Stimulated activated CD4-positive, alpha-beta T cell treated with anti-CD3 and anti-CD28 coated beads, Interleukin-4, amount 100 ng/mL, for 24 hours (primary cell): ENCODE measurements at places on chromosomes 3 and 15.

GRCh38 chr3:24513463-24513862 lies 18.8 kb upstream of the THRB start:
- no peak for DNase-seq

DNA sequence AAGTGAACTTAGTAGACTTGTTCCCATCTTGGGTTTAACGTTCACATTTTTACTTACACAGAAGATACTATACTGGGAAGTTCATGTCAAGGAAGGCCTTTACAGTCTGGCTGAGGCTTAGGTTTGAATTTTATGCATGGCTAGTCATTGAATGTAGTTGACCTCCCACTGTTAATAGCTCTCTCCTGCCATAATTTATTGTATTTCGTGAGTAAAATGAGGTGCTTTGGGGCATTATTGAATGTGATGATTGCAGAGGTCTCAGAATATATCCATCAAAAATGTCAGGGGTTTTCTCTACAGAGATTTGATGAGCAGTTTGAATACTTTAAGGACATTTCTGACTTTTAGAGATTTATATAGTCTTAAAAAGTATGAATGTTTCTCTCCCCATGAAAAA lies 356.6 kb upstream of the GRM7 start:
- no peak for DNase-seq

DNA sequence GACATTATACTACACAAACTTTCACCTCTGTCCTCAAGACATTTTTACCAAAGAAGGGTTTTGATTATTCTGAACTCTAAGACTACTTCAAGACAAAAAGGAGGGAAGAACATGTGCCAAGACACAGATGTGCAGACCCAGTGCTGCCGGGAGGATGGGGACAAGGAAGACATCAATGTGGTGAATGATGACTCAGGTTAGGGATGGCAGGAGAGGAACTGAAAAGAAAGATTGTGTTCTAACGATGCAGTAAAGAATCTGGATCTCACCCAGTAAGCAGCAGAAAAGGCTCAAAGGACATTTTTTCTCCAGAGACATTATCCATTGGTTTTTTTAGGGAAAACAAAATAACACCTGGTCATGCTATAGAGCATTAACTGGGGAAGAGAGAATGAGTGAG lies 449.9 kb upstream of the NR2F2 start:
- DNase-seq = no peak

- DNase-seq = no peak
Measured at GRCh38 chr3:194773771-194774455, 88.2 kb downstream of the FAM43A start.

GRCh38 chr15:51917493-51917892 lies 54.1 kb downstream of the LEO1 start:
- DNase-seq = no peak

DNA sequence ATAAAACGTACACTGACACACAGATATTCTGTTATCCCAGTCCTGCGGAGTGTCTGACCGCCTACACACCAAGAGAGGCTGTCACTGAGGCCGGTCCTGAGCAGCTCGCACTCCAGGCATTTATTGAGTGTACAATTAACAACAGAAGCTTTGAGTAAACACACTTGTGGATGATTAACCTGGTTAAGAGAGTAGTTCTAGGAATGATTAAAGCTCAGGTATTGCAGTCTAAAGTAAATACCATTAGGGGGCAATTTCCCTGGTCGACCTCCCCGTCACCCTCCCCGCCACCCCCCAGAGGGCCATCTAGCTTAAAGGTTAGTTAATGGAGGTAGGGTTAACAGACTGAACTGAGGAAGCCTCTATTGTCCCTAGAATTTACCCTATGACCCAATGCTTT lies 1278.5 kb downstream of the NSUN3 start:
- no peak for DNase-seq

DNA sequence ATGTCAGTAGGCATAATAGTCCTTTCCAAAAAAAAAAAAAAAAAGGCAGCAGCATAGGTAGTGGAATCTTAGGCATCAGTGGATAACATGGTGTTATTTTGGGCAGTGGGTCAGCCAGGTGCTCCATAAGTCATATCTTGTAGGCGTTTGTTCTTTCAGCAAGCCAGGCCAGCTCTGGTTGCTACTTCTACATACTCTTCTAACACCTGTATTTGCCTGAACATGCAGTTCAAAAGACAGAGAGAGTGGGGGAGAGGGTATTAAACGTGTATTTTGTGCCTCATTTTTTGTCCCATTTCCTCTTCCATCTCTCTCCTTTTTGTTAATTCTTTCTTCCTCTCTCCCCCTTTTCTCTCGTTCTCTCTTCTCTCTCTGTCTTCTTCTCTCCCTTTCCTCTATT lies 110.4 kb downstream of the TPRG1 start:
- no peak for DNase-seq

DNA sequence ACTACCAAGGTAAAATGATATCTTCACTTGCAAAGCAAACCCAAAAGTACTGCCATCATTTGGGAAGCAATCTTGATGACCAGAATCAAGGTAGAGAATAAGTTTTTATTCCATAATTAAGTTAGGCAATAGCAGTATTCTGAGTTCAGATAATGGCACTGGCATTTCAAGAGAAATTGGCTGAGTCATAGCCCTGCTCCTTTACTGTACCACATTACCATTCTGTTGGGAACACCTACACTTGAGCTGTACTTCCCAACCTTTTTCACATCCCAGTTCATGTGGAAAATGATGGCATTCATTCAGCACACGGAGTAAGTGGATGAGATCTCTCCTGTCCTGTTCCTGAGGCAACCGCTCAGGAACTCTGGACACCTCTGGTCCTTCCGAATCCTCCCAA lies 311.6 kb upstream of the TPRG1 start:
- no peak for DNase-seq

- peak; percentile 54 for DNase-seq
Measured at GRCh38 chr3:49013738-49014660, 4.4 kb downstream of the DALRD3 start.

DNA sequence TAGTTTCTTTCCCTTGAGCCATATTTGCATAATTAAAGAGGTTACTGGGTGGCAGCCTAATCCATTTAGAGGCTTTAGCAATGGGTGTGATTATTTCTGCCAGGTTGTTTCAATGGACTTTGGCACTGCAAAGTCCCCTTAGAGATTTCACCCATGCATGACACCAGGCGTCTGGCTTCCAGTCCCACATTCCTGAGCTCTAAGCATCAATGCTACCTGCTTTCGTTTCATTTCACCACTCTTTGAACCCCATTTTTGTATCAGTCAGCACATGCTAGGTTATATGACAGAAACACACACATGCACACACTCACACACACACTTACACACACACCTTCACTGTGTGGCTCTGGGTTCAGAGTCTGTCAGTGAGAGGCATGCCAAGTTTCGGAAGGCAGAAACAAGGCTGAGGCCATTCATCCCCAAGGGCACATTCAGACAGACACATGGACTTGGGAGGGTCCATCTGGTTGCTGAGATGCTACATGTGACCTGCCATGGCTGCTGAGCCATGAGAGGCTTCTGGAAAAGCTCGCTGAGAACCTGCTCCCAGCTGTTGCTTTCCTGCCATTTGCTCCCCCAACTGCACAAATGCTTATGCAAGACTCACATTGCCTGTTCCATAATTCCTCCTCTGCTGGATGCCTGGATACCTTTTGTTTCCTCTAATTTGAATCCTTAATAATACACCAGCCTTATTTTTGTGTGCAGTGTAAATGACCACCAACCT lies 354.1 kb downstream of the GABRG3 start:
- no peak for DNase-seq

- no peak for DNase-seq
Measured at GRCh38 chr3:144273601-144274000, 302.0 kb downstream of the DIPK2A start.

DNA sequence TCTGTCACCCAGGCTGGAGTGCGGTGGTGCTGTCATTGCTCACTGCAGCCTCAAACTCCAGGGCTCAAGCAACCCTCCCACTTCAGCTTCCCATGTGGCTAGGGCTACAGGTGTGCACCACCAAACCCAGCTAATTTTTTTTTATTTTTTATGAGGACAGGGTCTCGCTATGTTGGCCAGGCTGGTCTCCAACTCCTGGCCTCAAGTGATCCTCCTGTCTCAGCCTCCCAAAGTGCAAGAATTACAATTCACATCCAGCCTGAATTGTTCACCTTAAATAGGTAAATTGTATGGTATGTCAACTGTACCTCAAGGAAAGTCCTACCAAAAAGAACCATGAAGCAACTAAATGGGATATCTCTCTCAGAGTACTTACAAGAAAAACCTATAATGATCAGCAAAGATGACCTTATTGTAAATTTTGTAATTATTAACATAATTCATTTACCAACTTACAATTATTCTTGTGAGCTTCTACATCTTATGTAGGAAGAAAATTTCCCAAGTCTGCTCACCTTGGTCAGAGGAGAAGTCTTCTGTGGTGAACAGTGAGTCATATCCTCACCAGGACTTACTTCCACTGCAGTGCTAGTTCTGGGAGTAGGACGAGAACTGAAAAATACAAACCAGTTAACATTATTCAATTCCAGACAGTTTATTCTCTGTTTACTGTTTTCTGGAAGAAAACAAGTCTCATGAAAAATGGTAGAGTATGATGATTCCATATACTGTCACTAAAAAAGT lies 54.4 kb downstream of the ULK4 start:
- DNase-seq = no peak

DNA sequence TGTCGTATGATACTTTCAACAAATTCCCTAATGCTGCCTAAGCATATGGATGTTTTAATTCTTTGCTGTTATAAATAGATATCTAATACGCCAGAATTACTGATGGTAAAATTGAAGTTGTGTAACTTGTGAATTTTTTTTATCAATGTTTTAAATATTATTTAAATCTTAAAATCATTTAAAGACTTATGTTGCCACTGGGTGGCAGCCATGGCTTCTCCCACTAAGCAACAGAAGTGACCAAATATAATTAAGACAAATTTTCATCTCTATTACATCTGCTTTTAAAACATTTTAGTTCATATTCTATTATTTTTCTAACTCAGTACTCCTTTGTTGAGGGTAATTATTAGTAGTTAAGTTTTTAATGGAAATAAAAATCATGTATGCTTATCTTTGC lies 8.1 kb upstream of the IL20RB start:
- DNase-seq = no peak

GRCh38 chr3:14543446-14543845 lies 3.3 kb upstream of the GRIP2 start:
- no peak for DNase-seq

DNA sequence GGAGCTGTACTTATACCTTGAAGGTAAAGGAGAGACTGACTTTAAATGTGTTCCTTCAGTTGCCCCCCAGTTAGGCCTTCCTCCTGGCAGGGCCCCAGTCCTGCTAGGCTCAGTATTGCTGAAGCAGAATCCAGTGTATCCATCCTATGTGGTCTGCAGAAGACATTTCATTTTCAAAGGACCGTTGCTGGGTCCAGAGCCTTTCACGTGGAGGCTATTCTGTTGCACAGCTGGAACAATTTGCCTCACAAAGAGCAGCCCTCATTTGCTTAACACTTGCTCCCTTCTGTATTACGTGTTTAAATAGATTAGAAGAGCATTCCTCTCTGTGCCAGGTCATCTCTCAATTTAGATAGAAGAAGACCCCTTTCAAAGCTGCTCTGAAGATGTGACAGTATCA lies 78.9 kb upstream of the CFAP20DC start:
- DNase-seq = no peak

DNA sequence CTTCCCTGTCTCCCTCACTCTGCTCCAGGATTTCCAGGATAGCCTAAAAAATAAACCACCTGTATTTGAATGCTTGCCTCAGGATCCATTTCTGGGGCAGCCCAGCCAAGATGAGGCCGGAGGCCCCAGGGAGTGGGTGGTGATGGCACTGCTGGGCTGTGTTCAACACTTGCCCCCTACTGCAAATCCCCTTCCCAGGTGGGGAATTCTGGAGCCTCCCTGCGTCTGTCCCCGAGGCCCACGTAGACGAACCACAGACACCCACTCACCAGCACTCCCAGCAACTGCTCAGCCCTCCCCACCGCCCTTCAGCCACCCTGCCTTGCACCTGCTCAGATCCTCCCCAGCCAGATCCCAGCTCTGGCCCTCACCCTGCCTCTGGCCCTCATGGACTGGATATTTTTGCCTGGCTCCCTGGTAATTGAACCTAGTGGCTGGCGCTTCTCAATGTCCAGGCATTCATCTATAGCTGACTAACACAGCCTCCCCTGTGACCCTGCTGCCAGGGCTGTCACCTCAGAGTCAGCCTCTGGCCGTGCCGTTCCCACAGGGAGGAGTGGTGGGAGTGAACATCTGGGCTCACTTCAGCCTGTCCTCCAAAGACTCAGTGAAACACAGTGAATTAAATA lies 17.1 kb upstream of the EPB42 start:
- DNase-seq = no peak

DNA sequence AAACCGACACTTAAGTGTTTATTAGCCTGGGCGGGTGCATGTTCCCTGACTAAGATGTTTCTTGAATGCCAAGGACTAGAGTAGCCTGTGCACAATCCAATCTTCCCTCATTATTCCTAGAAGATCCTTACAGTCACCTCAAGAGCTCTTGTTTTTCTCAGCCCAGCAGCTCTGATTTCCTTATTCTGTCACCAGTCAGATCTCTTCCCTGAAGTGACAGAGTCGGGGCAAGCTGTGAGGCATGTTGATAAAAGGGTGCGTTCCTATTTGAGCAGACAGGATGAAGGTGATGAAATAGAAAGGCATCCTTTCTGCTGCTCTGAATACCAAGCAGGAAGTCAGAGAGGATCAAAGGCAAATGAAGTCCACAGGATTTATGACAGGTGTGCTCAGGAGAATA lies 125.6 kb upstream of the MCTP2 start:
- DNase-seq = no peak

DNA sequence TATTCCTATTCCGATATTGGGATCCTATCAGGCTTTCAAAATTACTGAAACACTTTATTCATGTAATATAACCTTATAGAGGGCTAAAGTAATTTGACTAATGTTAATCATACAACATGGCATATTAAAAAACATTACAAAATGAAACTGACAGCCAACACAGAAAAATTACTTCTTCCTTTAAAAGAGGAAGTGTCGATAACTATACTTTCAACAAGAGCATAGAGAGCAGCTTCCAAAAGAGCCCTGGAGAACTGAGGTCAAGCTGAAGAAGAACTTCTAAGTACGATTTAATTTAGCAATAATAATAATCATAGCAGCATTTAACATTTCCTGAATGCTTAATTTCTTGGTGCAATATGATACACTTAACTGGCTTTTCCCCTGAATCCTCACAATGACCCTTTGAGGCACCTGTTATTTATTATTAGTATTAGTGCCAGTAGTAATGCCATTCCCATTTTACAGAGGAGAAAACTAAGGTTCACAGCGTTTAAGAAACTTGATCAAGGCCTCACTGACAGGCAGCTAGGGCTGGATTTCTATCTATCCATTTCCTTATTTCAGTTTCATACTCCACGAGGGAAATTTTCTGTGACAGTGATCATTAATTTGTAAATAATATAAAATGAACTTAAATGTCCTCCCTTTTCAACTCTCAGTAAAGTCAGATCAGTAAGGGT lies 181.6 kb downstream of the CFAP20DC start:
- no peak for DNase-seq

DNA sequence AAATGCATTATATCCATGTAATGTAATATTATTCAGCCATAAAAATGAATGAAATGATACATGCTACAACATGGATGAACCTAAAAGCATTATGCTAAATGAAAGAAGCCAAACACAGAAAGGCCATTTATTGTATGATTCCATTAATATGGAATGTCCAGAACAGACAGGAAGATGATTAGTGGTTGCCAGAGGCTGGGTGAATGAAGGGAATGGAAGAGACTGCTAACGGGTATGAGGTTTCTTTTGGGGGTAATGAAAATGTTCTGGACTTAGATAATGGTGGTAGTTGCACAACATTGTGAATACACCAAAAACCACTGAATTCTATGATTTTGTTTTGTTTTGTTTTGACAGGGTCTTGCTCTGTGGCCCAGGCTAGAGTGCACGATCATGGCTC lies 61.6 kb upstream of the MAP4 start:
- no peak for DNase-seq

GRCh38 chr3:98733812-98734281 lies 29.3 kb upstream of the ST3GAL6 start:
- DNase-seq = no peak
